Fibroblast of villous mesenchyme (primary cell): ENCODE measurements at places on chromosomes 11 and 22. TPM values are rescaled to one million over a fixed set of nuclear protein-coding genes. Genes with fewer than 3 reads are reported as not detected.

The VSIG10L2 gene
- not detected in 2 replicates for total RNA-seq

The NCF4 gene
- total RNA-seq = not detected in 2 replicates

The NXPE4 gene
- not detected in 2 replicates for total RNA-seq

The ARHGAP8 gene
- under 0.01 and 0.97 TPM in 2 replicates for total RNA-seq

The SMPD1 gene
- total RNA-seq = 35.0 and 37.7 TPM in 2 replicates

The GATD1 gene
- 26.3 and 44.8 TPM in 2 replicates for total RNA-seq

The MRGPRF gene
- 52.8 and 61.3 TPM in 2 replicates for total RNA-seq

The ZNF202 gene
- total RNA-seq = 6.0 and 6.4 TPM in 2 replicates

The OR6A2 gene
- 0.32 and 0.43 TPM in 2 replicates for total RNA-seq

The CD3E gene
- total RNA-seq = not detected in 2 replicates

The DEPDC7 gene
- total RNA-seq = 7.7 and 11.7 TPM in 2 replicates

The HSPB2 gene
- total RNA-seq = 0.43 and 0.64 TPM in 2 replicates

The CBX7 gene
- total RNA-seq = 3.9 and 5.2 TPM in 2 replicates

DNA sequence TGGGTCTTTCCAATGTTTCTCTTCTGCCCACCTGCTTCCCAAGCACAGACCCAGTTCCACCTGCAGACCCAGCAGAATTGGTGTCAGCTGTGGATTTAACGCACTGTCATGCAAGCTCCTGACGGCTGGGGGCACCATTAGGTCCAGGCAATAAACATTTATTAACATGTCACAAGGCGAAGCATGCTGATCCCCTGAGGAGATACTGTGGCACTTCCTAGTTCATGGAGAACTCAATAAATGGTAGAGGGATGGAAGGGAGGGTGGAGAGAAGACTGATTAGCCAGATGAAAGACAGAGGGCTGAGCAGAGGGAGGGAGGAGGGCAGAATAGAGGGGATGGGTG lies 68.3 kb upstream of the TSPAN18 start:
- peak; percentile 11 for DNase-seq

- no peak for DNase-seq
These were observed 2.4 kb upstream of the MIOX start for GRCh38 chr22:50483977-50484853.

GRCh38 chr22:30481711-30482110 lies 9.9 kb upstream of the SEC14L3 start:
- no peak for DNase-seq

DNA sequence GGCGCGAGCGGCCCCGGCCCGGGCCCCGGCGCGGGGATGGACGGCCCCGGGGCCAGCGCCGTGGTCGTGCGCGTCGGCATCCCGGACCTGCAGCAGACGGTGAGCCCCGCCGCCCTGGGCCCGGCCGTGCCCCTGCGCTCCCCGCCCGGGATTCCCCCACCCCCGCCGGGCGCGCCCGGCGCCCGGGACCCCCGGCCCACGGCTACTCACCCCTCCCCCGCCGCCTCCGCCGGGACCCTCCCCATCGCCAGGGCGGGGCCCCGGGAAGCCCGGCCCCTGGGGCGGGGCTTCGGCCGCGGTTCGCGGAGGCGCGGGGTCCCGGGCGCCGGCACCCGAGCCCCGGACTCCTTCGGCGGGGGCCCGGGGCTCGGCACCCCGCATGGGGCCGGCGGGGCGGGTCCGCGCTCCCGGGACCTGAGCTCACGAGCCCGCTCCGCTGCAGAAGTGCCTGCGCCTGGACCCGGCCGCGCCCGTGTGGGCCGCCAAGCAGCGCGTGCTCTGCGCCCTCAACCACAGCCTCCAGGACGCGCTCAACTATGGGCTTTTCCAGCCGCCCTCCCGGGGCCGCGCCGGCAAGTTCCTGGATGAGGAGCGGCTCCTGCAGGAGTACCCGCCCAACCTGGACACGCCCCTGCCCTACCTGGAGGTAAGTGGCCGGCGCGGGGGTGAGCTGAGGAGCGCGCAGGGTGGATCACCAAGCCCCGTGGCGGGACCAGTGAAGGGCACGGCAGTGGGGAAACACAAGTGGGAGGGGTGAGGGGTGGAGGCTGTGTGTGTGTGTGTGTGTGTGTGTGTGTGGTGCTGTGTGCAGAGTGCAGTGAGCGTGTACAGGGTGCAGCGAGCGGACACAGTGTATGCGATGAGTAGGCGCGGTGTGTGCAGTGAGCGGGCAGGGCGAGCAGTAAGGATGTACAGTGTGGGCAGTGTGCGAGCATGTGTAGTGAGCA lies 2.3 kb downstream of the SHANK3 start:
- DNase-seq = peak; percentile 16

- no peak for DNase-seq
These were observed 15.1 kb downstream of the DTX4 start for GRCh38 chr11:59187035-59187434.

GRCh38 chr11:24697522-24698111 lies 200.8 kb downstream of the LUZP2 start:
- DNase-seq = peak; percentile 2

GRCh38 chr11:7563281-7563680 lies 49.5 kb downstream of the PPFIBP2 start:
- no peak for DNase-seq

- DNase-seq = no peak
These were observed 17.8 kb downstream of the PRRG4 start for GRCh38 chr11:32847511-32847910.

DNA sequence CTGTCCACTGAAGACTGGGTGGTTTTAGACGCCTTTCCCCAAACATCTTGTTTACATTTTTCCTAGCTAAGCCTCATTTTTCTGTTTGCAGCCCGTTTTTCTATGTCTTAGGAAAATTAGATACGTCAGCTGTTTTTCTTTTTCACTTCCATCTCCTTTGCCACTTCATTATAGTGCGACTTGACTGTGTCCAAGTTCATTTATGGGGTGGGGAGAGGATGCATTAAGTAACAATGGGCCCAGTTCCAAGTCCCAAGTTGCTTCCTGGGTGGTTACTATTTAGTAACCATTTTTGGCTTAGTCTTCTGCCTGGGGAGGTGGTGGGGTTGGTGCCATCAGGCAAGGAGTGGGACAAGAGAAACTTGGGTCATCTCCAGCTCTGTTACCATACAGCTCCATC lies 83.0 kb downstream of the TRAF6 start:
- peak; percentile 52 for DNase-seq

GRCh38 chr11:70405679-70406395 lies 7.5 kb downstream of the CTTN start:
- DNase-seq = no peak

GRCh38 chr11:15688351-15688792 lies 573.6 kb downstream of the INSC start:
- no peak for DNase-seq

GRCh38 chr11:104432981-104433380 lies 269.0 kb upstream of the PDGFD start:
- no peak for DNase-seq

DNA sequence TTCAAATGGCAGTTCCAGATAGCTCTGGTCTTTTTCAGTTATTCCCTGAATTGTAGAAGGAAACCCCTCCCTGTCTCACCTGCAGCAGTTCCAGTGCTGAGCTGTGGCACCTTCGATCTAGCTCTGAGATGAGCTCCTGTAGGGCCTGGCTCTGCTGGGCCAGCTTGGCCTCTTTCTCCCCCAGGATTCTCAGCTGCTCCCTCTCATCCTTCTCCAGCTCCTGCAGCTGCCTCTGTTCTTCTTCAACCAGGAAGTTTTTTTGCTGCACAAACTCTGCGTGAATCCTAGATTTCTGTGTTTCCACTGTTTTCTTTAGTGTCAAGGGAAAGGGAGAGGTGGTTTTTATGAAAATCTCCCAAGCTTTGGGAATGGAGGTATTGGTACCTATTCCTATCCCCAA lies 5.3 kb downstream of the TRIM21 start:
- no peak for DNase-seq

GRCh38 chr11:24779791-24780190 lies 282.9 kb downstream of the LUZP2 start:
- DNase-seq = no peak

- peak; percentile 58 for DNase-seq
These were observed 821 bp downstream of the CELF1 start for GRCh38 chr11:47552056-47552565.

DNA sequence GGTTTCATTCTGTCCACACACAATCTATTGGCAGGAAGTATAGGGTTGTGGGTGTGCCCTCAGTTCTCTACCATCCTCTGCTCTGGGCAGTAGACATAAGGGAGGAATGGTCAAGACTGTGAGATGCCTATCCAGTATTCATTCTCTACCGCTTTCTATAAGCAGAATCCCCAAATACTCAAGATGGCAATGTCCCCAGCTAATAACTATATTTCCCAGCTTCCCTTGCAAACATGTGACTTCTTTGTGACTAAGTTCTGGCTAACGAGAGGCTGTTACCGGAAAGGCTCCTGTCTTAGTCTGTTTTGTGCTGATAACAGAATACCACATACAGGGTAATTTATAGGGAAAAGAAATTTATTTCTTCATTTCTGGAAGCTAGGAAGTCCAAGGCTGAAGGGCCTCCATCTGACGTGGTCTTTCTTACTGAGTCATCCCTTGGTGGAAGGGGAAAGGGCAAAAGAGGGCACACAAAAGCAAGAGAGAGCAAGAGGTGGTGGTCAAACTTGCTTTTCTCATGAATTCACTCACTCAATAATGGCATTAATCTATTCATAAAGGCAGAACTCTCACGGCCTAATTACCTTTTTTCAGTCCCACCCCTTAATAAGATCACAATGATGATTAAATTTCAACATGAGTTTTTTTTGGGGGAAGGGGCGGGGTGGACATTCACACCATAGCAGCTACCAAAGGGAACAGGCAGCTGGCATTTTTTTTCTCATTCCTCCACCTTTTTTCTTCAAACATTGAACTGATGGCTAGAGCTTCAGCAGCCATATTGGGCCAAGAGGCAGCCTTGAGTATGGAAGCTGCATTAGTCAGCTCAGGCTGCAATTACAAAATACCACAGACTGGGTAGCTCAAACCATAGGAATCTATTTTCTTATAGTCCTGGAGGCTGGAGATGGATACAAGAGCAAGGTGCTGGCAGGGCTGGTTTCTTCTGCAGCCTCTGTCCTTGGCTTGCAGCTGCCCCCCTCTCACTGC lies 109.7 kb upstream of the OR9Q1 start:
- no peak for DNase-seq

- peak; percentile 91 for DNase-seq
These were observed 19.0 kb downstream of the POLD3 start for GRCh38 chr11:74611369-74611861.

- peak; percentile 34 for DNase-seq
These were observed 92.1 kb downstream of the PARVA start for GRCh38 chr11:12469451-12469850.

DNA sequence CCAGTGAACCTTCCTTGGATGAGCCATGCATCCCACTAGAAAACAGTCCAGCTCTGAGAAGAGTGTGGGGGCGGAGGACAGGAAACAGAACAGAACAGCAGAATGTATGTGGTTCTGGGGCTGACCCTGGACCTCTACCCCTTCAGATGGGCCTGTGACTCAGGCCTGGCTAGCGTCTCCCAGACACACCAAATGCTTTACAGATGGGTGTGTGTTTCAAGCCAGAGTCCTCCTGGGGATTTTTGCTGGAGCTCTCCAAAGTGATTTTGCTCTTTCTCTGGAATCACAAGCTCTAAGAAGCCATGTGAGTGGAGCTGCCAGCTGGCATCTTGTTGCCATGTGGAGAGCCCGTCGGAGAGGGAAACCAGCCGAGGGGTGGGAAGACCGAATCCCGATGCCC lies 13.2 kb upstream of the C1QTNF4 start:
- peak; percentile 96 for DNase-seq

- peak; percentile 97 for DNase-seq
These were observed at the start of gene RIN1 for GRCh38 chr11:66336234-66337102. Gene RIN1, minus strand, starts transcription at chr11:66336434. Its CDS starts 32 bp downstream, at chr11:66336402.

- DNase-seq = no peak
These were observed 82.8 kb downstream of the BLID start for GRCh38 chr11:122033193-122033592.

DNA sequence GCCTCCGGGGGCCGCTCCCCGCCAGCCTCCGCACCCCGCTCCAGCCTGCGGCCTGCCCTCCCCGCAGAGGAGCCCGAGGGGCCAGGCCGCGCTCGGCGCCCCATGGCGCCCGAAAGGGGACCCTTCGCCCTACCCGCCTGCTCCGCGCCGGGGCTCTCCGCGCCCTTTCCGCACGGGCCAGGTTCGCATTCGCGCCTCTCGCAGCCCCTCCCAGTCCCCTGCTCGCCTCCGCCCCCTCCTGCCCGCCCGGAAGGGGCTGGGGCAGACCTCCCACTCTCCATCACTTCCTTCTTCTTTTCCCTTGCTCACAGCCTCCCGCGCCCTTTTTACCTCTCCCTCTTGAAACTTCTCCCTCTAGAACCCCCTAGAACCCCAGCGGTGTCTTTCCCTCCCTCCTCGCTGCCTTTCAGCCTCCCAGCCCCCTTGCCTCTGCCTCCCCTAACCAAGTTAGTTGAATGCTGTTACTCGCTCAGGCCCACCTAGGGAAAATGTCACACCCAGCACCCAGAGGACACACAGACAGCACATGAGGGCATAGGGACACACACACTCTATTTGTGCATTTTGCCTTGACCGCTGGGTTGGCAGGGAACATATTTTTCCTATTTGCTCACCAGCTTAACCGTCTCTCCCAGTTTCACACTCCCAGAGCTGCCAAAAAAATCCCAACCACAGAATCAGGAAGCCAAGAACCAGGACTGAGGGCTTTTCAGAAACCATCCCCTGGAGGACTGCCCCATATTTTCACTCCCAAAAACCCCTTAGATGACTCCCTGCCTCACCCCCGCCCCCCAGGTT lies at the start of gene SLC43A3:
TSS of gene SLC43A3 (minus strand) at position 193 of the 798 bp plus-strand sequence. CDS start 949 bp downstream, outside the sequence.
- peak; percentile 86 for DNase-seq

DNA sequence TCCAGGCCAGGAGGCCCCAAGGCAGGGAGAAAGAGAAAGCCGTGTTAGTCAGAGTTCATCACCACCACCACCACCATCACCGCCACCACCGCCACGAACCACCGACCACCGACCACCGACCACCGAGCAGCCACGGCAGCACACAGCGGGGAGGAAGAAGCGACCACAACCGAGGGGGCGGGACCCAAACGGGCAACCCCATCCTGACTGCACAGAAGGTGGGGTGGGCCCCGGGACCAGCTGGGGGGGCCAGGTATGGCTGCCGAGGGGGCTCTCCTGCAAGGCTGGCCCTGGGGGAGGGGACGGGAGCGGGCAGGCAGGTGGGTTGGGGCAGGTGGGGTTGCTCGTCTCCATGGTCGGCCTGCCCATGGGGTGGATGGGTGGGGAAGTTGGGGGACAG lies 34.2 kb downstream of the SYT7 start:
- DNase-seq = no peak

GRCh38 chr22:17087498-17088131 lies 2.8 kb downstream of the IL17RA start:
- peak; percentile 86 for DNase-seq

- DNase-seq = peak; percentile 92
These were observed at the start of the genes KBTBD4 and NDUFS3 for GRCh38 chr11:47578524-47579494. Gene KBTBD4, minus strand, starts transcription at chr11:47578970. Its CDS starts 19 bp downstream, at chr11:47578951. Gene NDUFS3, plus strand, starts transcription at chr11:47579074. Its CDS starts 18 bp downstream, at chr11:47579092.
